ENCODE measurements at places on chromosomes 1 and 21.

DNA sequence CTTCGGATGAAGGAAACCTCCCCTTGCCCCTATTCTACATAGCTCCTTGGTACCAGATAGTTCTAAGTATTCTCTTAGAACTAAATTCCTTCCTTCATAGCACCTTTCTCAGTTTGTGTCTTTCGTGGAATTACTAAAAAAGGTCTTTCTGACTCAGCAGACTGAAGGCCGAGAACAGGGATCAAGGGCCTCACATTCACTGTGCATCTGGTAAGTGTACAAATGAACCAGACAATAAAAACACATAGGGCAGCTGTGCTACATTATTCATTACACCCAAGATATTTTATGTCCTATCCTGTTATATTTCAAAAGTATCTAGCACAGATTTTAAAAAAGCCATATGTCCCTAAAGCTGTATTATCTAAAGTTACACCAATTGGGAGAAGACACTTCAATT is 62.9 kb upstream of the HP1BP3 start:
- DNase-seq = no peak

- no peak for DNase-seq
These were observed 2.6 kb downstream of the BCAR3 start for GRCh38 chr1:93678946-93679480.

DNA sequence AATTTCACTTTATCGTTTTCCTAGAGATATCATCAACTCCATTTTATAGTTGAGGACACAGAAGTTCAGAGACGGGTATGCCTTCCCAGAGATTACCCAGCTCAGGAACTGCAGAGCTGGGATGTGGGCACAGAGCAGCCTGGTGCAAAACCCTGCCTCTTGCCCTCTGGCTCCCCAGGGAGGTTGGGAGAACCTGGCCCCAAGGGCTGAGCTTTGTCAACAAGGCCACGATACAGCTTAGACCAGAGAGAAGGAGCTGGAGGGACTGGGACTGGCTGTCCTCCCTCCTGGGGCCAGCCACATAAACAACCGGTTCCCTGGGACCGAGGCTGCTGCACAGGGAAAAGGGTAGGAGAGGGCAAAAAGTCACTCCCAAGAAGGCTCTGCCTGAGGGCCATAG is 3.8 kb downstream of the RIMS3 start:
- DNase-seq = no peak

- no peak for DNase-seq
These were observed 125.4 kb upstream of the DAB1 start for GRCh38 chr1:57549300-57549699.

DNA sequence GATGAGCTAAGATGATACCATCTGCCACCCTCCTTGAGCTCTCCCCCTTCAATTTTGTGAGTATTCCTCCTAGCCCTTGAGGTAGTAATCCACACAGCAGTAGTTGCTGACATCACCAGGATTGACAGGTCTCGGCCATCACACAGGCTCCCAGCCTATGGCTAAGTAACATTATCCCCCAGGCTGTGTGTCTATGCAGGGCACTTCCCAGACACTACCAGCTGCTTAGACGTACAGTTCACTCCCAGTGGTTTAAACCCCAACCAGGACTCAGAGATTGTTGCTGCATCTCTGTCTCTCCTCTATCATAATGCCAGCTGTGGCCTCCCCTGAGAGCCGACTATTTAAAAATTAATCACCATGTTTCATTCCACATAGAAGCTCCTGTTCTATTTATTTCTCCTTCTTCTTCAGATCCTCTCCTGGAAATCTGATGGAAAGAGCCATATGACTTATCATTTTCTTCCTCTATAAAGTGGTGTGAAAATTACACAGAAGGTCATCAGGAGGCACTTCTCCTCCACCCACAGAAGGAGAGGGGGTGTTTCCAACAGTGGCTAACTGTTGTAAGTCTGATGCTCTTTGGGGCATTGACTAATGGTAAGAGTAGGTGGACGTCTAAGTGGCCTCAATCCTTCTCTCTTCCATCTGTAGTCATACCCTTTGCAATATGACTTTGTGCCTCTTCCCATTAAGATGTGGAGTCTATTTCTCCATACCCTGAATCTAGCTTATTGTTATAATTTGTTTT is 396.3 kb downstream of the SETD4 start:
- DNase-seq = no peak

- DNase-seq = no peak
These were observed 144.0 kb upstream of the CD34 start for GRCh38 chr1:208054911-208055379.

DNA sequence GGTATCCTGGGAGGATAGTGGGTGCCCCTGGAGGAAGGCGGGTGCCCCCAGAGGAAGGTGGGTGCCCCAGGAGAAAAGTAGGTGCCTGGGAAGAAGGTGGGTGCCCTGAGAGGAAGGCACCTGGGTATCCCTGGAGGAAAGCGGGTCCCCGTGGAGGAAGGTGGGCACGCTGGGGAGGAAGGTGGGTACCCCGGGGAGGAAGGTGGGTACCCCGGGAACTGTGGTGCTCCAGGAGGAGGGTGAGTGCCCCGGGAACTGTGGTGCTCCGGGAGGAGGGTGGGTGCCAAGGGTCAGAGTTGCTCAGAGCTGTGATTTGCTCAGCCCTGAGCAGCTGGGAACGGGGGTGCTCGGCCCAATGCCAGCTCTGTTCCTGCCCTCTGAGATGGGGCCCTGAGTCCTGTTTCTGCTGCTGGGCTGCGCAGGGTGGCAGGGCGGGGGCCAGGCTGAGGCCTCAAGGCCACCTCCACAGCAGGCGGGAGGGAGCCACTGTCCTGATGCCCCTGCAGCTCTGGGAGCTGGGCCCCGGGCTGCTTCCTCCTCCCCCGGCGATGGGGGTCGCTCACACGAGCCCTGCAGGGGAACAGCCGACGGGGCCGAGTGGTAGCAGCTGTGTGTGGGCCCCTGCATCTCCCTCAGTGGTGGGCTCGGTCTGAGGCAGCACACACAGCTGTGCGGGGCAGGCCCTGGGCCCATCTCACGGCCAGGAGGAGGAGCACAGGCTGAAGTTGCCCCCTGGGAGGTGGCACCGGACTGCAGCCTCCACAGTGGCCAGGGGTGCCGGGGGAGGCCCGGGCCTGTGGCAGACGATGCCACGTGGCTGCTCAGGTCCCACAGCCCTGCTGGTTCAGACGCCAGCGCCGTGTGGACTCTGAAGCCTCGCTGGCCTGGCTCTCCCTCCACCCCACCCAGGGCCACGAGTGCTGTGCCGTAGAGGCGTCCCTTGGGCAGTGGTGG is 57.4 kb downstream of the SLX9 start:
- no peak for DNase-seq

DNA sequence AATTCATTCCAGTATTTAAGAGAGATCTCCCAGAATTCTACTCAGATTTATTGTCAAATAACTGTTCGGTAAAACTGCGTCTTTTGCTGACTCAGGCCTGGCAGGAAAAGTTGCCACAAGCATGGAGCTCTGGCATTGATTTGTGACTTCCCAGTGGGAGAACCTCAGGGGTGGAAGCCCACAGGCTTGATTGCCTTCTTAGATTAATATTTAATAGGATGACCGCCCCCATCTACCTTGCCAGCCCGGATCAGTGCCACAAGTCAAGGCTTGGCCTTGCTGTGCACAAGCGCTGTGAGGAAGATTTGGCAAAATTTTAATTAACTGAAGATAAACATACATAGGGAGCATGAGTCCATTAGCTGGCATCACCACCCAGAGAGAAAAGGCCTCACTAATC is 93.5 kb downstream of the LRIG2 start:
- no peak for DNase-seq
